Anterior cingulate cortex (tissue), 58 donors: ENCODE measurements at places on chromosomes 5 and 9.

DNA sequence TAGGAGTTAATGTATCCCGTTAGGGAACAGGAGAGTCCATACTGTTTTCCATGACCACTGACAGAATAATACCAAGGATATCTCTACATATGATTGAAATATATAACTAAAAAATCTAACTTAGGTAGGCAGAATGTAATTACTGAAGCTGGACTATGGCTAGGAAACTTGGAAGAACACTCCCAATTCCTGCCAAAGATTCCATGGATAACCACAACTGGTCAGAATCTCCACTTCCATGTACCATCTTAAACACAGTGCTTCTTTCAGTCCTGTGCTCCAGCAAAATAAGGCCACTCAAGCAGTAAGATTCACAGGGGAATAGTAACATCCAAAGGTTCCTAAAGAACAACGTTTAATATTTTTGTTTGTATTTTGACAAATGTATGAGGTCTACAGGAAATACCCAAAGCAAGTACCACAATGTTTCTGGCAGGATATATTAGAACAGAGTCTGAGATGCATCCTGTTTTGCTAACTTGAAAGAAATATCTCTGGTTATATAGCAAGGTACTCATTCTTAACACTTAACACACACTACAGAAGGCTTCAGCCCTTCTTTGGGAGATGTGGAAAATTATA lies 295.0 kb downstream of the ADAMTS6 start:
- DNase-seq, result no peak

- DNase-seq, result no peak
These were observed 237.9 kb upstream of the CD180 start for GRCh38 chr5:67434466-67434865.

- no peak for DNase-seq
These were observed 106.6 kb downstream of the CD180 start for GRCh38 chr5:67090040-67090439.

DNA sequence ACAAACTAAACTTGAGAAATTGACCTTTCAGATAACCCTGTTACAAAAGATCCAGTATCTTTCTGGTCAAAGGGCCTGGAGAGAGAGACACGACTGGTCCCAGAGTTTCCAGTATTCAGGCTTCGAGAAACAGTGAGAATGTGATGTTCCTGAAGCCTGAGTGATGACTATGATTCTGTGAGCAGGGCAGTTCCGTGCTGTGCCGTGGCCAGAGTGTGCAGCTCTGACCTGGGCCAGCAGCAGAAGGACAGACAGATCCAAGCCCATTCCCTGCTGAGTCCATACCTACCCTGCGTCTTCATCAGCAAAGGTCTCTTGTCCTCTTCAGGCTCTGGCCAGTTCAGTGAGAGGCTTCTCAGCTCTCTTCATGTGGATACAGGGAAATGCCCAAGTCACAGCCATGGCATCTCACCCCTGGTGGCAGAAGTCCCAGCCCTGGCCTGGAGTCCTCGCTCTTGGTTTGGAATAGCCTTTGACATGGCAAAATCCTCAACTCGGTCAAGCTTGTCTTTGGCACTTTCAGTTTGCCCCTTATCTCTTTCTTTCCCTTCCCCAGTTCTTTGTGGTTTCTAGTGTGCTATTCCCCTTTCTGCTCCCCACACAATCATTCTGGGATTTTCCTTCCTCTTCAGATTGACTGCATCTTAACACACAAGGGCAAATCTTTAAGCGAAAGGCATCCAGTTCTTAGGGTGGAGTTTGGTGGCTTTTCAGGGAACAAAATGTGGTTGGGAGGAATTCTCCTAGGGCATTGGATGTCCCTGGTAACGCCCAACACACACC lies 107.7 kb downstream of the LIFR start:
- DNase-seq, result no peak

- no peak for DNase-seq
These were observed 141.0 kb upstream of the GRHPR start for GRCh38 chr9:37281541-37281940.

DNA sequence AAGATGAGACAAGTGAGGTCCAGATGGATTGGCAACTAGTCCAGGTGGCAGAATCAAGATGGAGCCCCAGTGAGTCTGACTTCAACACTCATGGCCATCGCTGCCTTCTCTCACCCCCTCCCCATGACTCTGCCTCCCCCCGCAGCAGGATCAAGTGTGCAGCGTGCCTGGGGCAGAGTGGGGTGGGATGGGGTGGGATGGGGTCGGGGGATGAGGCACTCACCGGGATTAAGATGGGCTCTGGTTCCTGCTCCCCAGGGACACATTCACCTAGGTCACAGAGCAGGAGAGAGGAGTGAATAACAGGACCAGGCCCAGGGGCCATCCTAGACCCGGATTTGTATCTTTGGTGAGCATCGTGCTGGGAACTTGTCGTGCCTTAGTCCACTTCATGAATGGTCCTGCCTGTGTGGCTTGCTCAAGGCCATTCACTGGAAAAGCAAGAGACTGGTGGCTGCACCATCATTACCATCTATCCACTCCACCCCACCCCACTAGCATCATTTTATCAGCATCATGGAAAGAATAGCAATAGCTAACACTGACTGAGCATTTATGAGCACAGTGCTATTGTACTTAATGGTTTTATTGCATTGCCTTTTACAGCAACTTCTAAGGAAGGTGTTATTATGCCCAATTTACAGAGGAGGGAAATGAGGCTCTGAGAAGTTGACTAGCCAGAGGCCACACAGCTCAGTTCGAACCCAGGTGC lies 8.5 kb downstream of the AMBP start:
- no peak for DNase-seq

GRCh38 chr9:135520916-135521607 lies at the start of gene LCN1:
Gene LCN1, plus strand, starts transcription at chr9:135521440. Its CDS starts 58 bp downstream, at chr9:135521498.
- no peak for DNase-seq

DNA sequence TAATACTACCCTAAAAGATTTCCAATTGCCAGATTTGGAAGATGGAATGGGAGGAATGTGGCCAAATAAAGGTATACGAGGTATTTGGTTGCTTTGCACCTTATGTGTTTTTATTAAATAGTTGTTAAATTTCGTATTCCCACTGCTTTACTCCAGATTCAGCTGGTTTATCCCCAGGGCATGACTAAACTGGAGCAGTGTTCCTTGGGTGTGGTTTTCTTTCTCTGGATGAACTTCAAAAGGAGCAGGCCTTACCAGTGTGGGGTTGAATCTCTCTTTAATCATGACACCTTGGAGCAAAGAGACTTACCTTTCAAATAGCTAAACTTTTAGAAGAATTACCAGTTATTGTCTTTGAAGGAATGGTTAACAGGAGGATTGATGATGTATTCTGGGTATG lies 121.7 kb upstream of the BNC2 start:
- no peak for DNase-seq

GRCh38 chr5:124460642-124461041 lies 285.8 kb downstream of the ZNF608 start:
- DNase-seq, result no peak

GRCh38 chr9:21682981-21683380 lies 119.5 kb upstream of the MTAP start:
- DNase-seq, result no peak

- DNase-seq, result no peak
These were observed 81.7 kb downstream of the KCNT1 start for GRCh38 chr9:135783540-135784245.

- DNase-seq, result no peak
These were observed 23.0 kb downstream of the TMOD1 start for GRCh38 chr9:97524424-97524823.

- DNase-seq, result no peak
These were observed 582.7 kb upstream of the DMAC1 start for GRCh38 chr9:8382266-8382665.

- DNase-seq, result no peak
These were observed 732 bp upstream of the MCIDAS start for GRCh38 chr5:55227664-55228430.

GRCh38 chr5:137735555-137736284 lies at the start of gene KLHL3:
Gene KLHL3, minus strand, starts transcription at chr5:137736089. Its CDS starts 443 bp downstream, at chr5:137735646.
- DNase-seq, result peak; percentile 61

DNA sequence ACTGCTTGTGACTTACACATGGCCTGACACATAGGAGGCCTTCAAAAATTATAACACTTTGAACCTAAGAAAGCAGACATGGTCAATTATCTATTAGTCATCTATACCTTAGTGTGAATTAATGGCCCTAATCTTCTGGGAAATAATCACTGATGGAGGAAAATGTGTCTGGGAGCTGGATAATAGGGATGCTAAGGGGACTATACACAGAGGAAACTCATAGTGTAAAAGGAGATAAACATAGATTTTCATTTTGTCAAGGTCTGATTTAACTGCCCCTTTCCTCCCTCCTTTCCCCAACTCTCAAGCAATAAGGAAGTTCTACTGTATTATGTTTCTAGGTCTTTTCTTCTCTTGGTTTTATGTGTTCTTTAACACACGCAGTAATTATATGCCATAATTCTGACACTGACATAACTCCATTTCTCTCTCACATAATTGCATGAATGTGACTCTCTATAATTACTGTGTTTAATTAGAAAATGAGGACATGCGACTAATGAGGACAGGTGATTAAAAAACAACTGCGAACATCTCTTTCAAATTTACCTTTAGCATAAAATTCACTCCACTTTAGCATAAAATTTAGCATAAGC lies 18.7 kb upstream of the PRELID2 start:
- no peak for DNase-seq

- DNase-seq, result no peak
These were observed 50.5 kb upstream of the FCN1 start for GRCh38 chr9:134968011-134968822.

DNA sequence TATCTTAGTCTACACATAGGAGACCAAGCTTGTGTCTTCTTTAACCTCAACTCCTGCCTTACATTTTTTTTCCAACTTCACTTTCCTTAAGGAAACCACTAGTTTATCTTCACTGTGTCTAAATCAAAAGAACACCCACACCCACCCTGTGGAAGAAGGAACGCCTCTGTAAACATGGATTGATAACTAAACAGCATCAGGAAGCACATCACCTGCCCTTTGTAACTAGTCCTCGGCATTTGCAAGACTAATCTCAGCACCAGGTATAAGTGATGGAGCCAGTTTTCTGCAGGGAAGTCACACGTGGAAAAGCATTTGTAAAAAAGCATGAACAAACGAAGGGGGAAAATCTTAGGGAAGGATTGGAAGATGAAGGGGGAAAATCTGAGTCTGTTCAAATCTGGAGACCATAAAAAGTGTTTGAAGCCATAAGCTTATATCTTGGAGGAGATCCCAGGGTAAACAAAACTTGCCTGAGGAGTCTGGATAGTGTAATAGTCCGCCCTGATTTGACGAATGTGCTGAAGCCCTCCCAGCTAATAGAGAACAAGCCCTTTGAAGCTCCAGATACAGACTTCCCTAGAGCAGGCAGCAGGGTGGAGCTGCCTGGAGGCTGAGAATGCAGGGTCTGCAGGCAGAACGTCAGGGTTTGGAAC lies 117.3 kb upstream of the LHFPL2 start:
- DNase-seq, result no peak

GRCh38 chr5:76622973-76623596 lies at the start of gene F2RL2:
Gene F2RL2, minus strand, starts transcription at chr5:76623403. Its CDS starts 173 bp downstream, at chr5:76623230.
- no peak for DNase-seq

DNA sequence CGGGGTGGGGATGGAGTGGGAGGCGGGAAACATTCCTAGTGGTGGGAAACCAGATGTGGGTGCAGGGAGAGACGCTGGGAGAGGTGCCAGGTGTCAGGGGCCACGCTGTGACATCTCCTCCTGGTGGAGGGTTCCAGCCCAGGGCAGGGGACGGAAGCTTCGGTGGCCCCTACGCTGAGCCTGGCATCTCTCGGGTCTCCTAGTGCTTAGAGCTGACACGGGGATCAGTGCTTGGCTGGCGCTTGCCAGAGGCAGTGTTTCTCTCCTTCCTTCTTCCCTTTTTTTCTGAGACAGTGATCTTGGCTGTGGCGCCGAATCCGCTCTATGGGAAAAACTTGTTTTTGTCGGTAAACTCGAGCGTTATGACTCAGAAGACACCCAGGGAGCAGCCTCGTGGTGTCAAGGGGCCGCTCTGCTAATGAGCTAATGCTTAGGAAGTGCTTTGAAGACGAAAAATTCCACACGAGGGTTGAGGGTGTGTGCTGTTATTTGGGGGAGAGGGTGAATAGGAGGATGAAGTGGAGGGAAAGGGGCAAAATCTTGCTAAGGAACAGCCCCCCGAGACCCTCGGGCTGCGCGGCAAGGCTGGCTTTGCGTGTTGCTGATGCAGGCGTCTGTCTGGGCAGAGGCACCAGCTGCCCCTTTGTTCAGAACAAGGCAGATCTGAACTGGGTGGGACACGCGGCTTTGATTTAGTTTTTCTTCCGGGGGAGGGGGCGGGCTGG lies 20.4 kb upstream of the IER5L start:
- DNase-seq, result peak; percentile 31

- no peak for DNase-seq
These were observed 12.2 kb upstream of the HSPB3 start for GRCh38 chr5:54443270-54443669.

DNA sequence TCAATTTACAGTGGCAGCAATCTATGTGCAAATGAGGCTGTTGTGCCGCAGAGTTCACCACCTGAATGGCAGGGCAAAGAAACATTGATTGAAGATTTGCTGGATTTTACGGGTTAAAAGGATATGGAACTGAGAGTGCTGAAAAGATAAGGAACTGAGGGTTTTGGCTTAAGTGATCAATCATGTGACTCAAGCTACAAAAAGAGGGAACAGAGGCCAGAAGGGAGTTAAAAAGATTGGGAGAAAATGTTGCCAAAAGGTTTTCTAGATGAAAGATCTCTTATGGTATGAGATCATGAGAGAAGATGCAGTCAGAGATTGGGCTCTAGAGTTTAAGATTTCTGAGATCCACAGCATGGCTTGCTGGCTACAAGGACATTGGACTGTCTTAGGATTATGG lies 7.9 kb upstream of the RIMOC1 start:
- no peak for DNase-seq

- no peak for DNase-seq
These were observed 44.4 kb upstream of the AFAP1L1 start for GRCh38 chr5:149227168-149227826.

DNA sequence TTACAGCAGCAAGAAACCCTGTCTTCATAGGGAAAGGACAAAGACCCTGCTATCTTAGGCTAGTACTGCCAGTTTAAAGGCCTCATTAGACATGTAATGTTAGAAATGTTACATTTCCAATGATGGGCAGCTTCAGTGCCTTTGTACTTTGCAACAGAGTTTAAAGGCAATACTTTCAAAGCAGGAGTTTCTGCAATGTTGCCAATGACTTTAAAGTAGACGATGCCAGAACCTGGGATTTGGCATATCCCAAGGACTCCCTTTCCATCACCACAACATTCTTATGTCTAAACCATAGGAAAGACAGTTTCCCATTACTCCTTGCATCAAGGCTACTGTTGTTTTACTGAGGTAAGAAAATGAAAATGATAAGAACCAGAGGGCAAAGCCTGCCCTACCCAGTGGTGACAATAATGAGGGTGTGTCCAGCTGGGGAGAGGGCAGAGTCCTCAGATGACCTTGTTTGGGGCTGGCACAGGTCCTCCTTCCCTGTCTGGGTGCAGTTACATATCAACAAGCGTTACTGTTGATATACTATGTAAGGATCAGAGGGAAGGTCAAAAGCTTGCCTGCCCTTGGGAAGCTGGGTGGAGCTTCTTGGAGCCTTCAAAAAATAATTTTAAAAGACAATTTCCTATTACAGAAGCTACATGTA lies 27.5 kb upstream of the MLANA start:
- no peak for DNase-seq

DNA sequence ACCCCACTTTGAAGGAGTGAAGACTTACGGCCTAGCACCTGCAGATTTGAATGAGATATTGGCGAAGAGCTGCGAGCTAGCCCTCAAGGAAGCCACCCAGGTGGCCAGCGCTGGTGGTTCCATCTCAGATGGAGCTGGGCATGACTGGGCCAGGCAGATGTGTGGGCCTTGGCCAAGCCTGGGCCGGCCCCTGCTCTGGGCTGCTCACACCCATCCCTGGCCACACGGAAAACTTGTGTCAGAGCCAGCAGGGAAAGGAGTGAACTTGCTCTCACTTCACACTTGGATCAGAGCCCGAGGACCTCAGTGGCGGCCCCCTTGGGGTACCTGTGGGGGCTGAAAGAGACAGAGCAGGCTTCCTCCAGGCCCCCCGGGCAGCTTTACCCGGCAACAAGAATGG lies 44.2 kb downstream of the ROPN1L start:
- no peak for DNase-seq
